ENCODE measurements at places on chromosomes 4 and X. TPM values are rescaled to one million over a fixed set of nuclear protein-coding genes. Genes with fewer than 3 reads are reported as not detected.

Gene HCCS
- 7.9 TPM for total RNA-seq

DNA sequence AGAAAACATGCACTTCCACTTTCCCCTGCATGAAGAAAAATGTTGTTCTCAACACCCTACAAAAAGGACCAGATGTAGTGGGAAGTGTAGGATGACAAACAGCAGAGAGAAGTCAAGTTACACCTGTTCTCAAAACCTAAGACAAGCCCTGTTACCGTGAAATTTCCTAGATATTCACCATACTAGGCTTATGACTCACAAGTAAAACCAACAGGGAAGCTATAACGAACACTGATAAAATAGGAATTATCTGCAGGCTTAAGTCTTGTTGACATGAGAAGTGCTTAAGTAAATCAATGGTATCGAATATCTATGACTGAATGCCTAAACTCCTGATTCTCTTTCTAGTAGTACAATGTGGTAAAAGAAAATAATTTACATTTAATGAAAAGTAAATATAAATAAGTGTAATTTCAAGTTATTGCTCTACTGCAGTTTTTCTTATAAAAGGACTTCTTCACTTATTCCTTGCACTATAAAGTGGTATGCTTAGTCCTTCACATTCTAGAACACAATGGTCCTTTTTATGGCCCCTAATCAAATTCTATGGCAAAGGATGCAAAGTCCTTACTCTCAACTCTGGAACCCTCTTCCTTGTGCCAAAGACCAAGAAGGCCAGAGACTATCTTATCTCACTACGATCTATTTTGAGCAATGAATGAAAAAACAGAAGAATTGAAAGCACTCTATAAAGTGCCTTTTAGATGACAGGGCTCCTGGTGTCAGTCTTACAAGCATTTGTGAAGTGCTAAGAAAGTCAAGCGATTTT is 19.6 kb downstream of the AP1S2 start:
- DNase-seq: no peak

GRCh38 chr4:28360681-28361080 is 1500.0 kb downstream of the STIM2 start:
- no peak for DNase-seq

Gene TCEAL9
- 47.4 TPM for total RNA-seq
